Stimulated activated CD4-positive, alpha-beta T cell treated with anti-CD3 and anti-CD28 coated beads, Interleukin-15, amount 100 ng/mL, for 1 hour (primary cell): ENCODE measurements at places on chromosomes 1 and 21.

GRCh38 chr1:88698764-88699163 is 14.7 kb downstream of the PKN2 start:
- no peak for DNase-seq

DNA sequence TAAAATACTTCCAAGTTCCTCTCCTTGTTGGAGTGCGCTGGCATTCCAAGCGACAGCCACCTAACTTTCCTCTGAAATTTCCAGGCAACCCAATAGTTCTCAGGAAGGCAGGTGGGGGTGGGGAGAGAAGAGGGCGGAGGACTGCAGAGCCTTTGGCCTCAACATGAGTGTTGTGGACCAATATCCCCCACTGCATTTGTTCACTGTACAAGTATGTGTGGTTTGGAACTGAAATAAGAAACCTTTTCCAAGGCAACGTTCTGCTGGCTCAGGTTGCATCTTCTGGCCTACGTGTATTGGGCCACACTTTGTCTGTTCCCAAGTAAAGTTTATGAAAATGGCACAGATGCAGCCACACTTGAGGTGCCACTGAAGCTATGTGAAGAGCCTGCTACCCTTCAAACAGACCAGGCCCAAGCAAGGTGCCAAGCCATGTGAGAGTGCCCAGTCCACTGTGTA is 153.4 kb downstream of the DHRS3 start:
- no peak for DNase-seq

DNA sequence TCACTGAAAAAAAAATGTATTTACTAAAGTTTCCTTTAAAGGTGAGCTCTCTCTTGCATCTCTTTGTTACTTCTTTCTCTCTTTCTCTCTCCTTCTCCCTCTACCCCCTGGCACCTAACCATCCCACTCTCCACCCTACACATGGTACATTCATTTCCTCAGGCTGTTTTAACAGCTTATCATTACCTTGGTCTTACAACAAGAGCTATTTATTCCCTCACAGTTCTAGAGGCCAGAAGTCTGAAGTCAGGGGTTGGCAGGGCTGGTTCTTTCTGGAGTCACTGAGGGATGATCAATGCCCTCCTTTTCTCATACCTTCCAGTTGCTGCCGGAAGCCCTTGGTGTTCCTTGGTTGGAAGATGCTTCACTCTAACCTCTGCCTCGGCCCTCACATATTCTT is 91.1 kb upstream of the DSCAM start:
- DNase-seq: no peak

DNA sequence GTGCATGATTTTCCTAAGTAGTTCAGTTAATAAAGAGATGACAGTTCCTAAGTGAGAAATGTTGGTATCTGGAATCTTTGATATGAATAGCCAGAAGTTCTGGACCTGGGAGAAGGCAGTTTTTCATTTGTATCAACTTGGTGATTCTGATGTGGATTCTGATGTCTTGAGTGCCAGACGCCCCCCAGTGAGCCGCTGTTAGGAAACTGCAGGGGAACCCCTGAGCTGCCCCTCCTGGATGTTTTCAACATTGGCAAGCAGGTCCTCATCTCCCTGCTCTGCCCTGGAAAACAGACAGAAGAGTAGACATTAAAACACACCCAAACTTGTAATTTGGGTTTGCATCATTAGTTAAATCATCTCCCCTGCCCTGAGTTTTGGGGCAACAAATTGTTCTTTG is 7.4 kb downstream of the ETS2 start:
- no peak for DNase-seq

DNA sequence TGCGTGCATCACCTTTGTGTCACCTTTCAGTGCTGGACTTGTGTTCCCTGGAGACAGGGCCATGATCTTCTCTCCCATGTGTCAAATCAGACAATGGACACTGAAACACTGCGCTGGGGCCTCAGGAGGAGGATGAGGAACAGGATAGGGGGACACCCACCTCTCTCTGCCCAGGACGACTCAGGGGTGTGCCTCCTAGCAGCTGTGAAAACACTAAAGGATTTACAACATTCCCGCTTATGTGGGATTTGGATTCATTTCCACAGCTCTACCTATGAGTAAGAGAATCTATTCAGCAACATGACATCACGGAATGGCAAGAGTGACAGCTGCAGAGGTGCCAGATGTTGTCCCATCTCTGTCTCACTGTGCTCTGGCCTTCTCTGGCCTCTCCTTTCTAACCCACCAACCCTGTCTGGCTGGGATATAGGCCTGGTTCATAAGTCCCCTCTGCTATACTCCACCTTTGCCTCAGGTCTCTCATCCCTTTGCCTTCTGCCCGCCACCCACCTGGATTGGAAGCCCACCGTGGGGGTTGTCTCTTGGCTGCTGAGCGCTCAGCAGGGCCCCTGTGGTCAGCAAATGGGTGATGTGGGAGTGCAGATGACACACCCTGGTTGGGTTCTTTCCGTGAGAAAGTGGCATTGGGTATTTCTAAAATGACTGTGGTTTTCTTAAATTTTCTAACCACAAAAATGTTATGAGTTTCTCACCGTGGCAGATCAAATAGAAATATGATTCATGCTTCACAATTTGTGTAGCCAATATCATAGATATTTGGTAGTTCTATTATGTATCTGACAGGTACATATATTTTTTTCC is 47.1 kb upstream of the TLR5 start:
- peak; percentile 9 for DNase-seq

DNA sequence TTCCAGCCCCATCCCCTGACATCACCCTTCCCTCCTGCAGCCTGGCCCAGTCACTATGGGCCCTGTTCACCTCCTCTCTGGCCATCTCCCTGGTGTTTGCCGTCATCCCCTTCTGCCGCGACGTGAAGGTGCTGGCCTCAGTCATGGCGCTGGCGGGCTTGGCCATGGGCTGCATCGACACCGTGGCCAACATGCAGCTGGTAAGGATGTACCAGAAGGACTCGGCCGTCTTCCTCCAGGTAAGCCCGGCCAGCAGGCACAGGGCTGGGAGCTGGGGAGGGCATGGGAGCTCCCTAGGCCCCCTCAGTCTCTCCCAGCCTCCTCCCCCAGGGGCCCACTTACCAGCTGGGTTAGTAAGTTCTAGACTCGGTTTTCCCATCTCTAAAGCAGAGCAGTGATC is 52.1 kb downstream of the ELK4 start:
- no peak for DNase-seq

- no peak for DNase-seq
Observed at GRCh38 chr1:204296431-204296988, 63.2 kb downstream of the PLEKHA6 start.

DNA sequence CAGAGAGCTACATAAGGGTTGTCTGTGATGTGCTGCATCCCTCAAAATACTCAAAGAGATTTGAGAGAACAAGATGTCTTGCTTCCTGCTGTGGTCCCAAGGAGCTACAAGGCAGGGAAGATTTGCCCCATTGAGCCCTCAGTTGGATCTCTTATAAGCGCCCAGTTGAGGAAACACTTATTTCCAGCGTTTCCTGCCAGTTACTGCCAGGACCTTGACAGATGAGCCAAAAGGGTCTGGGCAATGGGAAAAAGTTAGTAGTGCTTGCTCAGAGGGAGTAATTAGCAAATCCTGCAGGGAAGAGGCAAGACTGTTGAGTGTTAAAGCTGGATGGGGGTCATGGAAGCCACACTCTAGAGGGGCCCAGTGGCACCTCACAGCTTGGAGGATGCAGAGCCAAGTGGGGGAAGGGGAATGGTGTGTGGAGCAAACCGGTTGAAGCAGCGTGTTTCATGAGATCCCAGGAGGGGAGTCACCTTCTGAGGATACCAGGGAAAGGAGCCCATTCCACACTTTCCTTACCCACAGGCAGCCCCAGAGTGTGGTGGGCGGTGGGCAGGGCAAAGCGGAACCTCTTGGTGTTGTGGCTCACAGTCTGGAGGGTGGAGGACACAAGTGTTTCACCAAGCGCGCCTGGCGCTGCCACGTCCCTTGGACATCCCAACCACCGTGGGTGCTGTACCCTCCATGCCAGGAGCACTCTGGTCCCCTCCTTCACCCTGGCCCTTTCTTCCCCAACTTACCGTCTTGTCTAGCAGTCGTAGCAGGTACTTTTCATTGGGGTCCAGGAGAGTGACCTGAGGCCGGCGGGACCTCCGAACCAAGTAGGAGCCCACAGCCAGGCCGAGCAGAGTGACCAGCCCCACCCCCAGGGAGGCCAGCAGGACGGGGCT is 805 bp downstream of the CYB5R1 start:
- no peak for DNase-seq
